Amniotic epithelial cell (primary cell): ENCODE measurements at places on chromosomes 3 and 15.

DNA sequence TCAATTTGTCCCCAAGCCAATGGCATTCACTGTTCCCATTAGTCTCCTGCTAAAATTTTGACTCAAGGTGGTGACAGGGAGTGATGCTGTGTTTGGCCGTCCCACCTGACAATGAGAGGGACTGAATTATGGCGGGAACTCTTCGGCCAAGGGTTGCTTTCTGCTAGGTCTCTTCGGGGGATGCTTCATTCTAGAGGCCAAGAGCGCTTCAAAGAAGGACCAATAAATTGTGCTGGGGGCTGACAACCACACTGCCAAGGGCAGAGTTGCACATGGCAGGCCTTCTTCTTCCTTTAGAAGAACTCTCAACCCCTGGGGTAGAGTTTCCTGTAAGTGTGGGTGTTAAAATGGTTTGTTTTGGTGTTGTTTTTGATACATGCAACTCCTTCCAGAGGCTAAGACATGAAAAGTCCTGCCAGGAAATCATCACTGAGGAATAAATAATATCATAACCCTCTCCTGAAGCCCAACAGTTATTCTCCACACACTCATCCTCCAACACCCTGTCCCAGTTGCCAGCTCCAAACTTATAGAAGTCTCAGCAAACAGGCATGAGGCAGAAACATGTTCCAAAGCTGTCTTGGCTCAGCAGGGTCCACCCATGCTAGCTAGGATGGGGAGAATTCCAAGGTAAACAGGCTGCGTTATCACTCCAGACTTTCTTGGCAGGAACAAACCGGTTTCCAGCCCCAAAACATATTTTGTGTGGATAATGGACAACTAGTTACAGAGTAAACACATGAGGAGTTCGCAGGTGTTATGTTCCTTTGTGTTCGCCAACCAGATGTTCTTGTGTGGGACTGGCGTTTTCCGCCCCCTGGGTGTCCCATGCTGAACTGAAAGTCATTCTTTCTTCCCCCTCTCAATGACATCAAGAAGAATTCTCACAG is 396.7 kb upstream of the RGMA start:
- no peak for DNase-seq

DNA sequence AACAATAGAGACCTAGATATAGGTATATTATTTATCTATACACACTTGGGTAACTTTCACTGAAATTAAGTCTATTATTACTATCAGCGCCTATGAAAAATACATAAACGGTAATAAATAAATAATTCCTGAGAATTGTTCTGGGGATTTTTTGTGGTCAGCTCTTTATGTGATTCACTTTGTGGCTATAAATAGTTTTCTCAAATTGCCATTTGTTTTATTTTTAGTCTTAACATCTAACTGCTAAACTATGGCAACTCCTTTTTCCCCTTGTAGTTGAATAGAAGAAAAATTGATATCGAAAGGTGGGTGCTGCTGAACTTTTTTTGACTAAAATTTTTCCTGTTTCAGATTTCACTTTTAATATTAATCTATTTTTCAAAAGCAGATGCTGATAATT is 189.0 kb downstream of the VGLL3 start:
- peak; percentile 24 for DNase-seq

GRCh38 chr15:90037961-90038631 is 37.0 kb downstream of the ZNF710 start:
- DNase-seq, result peak; percentile 61

GRCh38 chr3:134357914-134358811 is 16.1 kb downstream of the AMOTL2 start:
- peak; percentile 98 for DNase-seq

DNA sequence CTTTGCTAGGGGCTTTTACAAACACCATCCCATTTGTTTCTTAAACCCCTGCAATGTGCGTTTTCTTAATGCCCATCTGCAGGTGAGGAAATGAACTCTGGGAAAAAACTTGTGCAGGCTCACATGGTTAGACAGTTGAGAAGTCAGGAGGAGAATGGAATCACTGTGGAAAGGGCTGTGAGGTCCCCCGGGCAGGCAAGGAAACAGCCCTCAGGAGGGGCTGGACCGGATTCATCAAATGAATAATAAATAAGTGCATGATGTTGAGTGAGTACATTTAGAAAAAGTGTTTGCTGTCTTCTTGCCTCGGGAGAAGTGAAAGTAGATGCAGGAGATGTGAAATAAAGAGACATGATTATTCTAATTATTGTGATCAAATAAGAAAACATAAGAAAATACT is 76.6 kb downstream of the PGPEP1L start:
- no peak for DNase-seq

GRCh38 chr15:26883466-26883865 is 16.6 kb downstream of the GABRA5 start:
- no peak for DNase-seq

- no peak for DNase-seq
Measured at GRCh38 chr15:27782125-27782524, 317.0 kb downstream of the OCA2 start.

DNA sequence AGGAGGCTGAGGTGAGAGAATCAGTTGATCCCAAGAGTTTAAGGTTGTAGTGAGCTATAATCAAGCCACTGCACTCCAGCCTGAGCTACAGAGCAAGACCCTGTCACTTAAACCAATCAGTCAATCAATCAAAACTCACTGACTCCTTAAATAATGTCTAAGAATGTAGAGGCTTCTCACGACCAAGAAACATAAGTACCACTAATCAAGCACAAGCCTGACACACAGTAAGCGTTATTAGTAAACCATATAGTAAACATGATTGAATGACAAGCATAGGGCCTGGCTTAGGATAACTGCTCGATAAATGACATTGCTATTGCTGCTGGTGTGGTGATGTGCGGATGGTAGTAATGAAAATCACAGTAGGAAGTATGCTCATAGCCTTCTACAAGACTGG is 29.4 kb downstream of the C3orf85 start:
- DNase-seq, result no peak

DNA sequence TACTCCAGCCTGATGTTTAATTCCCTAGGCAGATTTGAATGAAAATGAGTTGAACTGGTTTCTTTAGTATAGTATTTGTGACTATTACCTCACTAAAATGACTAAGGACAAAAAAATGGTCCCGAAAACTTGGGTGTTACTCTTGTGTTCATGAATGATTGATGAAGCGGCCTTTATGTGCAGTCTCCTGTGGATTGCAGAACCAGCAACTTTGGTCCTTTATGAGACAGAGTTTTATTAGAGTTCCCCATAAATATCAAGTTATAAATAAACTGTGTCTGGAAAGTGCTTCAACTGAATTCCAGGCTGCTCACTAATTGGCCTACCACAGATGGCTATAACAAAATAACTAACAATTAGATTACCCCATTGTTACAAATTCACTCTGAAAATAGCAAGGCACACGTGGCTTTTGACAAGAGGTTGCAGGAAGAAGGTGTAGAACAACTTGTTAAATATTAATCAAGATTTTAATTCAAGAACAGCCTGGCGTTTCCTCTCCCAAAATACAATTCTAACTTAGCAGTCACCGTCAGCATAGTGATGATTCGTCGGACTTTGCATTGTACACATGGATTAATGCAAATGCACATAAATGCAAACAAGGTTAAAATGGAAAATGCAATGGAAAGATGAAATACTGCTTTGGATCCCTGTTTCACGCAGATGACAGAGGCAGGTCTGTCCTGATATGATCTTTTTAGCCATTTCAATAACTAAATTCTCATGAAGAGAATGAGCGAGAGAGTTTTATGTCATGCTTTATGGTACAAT is 567.3 kb upstream of the ZNF717 start:
- DNase-seq, result no peak

DNA sequence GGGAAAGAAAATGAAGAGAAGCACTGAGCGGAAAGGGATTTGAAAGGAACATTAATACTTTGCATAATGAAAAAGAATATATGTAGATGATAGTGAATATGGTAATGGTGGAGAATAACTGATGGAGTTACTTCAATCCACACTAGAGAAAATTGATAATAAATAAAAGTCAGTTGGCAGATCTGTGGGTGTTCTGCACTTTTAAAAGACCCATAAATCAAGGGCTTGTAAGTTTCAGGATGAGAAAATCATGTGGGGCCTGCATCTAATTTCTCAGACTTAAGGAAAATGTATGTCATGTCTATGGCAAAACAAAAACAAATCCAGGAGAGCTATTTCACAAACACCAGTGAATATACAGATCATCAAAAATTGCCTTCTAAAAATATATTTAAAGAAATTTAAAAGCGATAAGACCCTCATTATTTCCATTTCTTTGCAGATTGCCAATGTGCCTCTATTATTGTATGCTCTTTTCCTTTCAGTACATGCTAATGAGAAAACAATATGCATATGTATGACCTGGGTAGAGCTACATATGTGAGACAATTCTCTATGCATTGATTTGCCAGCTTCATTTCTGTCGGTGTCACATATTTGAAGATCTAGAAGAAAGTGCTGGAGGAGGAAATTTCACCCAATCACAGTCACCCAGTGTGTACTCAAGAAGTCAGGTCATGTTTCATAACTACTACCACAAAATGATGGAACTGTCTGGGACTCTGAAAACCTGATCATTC is 269.9 kb upstream of the PDZRN3 start:
- no peak for DNase-seq

GRCh38 chr3:88101142-88101541 is 42.1 kb downstream of the ZNF654 start:
- DNase-seq, result no peak

DNA sequence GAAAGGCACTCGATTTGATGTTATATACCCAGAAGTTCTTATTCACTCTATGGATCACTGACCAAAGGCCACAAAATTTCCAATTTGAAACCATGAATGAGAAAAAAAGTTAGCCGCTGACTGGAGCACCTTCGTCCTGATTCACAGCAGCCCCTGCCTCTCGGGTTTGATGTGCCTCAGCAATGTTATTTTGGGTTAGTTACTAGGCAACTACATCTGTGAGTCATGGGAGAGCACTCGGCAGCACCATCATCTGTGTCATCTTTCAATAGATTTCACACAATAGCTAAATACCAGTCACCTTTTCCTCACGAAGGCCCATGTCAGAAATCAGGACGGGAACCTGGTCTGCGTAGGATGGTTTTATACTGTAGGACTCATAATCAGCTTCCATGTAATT is 269.2 kb downstream of the ZBBX start:
- peak; percentile 51 for DNase-seq

DNA sequence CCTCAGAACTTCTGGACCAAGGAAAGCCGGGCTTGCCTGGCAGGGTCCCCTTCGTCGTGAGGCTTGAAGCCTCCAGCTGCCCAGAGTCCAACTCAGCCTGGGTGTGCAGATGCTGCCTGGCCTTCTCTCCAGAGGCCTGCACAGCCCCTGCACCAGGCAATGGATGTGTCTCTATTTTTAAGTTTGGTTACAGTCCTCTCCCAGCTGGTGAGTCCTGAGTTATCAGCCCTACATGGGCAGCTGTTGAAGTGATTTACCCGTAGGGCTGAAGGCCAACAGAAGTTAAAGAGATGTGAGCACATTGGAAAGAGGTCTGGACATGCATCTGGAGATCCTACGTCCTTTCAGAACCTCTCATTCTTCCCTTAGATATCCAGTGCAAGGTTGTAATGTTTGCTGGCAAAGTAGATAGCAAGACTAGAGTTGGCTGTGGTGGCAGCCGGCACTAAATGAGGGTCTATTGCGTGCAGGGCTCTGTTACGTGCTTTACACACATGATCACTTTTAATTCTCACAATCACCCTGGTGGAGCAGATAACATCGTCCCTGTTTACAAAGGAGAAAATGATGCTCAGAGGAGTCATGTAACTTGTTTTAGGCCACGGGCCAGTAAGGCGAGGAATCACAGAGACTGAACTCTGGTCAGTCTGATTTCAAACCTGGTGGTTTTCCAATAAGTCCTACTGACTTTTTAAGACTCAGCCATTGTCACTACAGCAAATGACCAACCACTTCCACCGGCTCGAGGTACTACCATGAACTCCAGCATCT is 9.9 kb downstream of the FYCO1 start:
- DNase-seq, result no peak

GRCh38 chr3:65230261-65231139 is 542.7 kb upstream of the ADAMTS9 start:
- DNase-seq, result peak; percentile 70

GRCh38 chr15:63544258-63545026 is 40.0 kb downstream of the USP3 start:
- no peak for DNase-seq

- DNase-seq, result no peak
Measured at GRCh38 chr3:193416629-193417028, 38.1 kb upstream of the ATP13A5 start.

GRCh38 chr3:94256888-94257813 is 194.3 kb downstream of the NSUN3 start:
- DNase-seq, result no peak

DNA sequence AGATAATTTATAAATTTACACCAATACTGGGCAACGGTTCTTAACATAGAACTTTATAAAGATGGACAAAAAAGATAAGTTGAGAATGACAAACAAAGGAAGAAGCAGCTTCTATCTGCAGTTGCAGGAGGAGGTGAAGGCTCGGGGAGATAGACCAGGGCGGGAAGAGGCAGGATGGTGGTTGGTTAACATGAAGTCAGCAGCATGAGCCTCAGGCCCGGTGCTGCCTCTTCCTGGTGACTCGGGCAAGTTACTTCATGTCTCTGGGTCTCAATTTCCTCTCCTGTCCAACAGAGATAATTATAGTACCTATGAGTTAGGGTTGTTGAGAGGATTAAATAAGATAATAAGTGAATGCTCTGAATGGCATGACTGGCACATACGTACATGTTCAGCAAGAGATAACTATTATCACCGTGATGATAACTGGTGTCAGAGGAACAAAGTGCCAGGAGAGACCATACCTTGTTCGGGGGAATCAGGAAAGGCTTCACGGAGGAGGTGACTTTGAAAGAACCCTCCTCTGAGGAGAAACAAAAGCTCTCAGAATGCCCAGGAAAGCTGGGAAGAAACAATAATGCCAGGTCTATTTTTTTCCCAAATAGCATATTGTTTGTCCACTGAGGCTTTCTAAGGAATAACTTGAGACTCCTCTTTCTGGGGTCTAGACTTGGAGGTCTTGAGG is 4.4 kb downstream of the PAK6 start:
- no peak for DNase-seq

GRCh38 chr3:129684270-129684669 is 77.8 kb upstream of the PLXND1 start:
- DNase-seq, result no peak

- DNase-seq, result peak; percentile 48
Measured at GRCh38 chr3:125236331-125236903, 23.9 kb upstream of the SLC12A8 start.

DNA sequence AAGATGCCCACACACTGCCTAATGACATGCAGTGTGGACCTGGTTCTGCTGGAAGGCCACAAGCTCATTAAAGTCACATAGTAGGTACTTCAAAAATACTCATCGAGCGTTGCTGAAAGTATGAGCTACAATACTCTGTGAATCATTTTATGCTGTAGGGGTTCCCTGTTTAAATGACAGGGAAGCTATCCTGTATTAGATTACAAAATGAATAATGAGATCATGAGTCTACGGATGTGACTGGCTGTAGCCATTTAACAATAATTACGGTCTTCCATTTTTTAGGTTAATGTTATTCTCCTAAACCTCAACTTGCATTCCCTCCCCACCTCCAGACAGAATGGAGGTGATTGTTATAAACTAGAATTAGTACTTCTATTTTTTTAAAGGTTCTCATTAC is 128.2 kb upstream of the FAM3D start:
- no peak for DNase-seq

GRCh38 chr3:109116031-109116430 is 1.9 kb downstream of the MORC1 start:
- no peak for DNase-seq
